ENCODE measurements at places on chromosomes 7 and 10.

- no peak for DNase-seq
Observed at GRCh38 chr7:105839266-105839665, 37.1 kb downstream of the ATXN7L1 start.

GRCh38 chr7:47190462-47190861 lies 391.4 kb downstream of the TNS3 start:
- no peak for DNase-seq

DNA sequence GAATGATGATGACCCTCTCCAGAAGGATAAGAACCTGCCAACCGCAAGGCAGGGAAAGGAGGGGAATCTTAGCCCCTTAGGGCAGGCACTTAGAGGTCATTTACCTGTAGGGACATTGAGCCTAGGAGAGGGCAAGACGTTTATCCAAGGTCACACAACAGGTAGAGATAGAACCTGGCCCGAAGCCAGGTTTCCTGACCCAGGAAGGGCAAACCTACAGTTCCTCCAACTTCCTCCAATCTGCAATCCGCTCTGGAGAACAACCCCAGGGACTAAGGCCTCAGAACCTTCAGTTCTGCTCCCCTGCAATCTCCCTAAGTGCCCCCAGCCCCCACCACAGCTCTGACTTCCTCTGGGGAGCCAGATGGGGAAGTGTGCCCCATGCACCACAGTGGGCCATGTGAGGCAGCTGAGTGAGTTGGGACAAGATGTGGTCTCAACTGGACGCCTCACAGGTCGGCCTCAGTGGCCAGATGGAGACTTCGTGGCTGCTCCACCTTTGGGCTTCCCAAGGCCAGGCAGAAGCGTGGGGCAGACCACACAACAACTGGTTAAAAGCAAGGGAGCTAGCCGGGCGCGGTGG lies 1.4 kb upstream of the PSAP start:
- no peak for DNase-seq

DNA sequence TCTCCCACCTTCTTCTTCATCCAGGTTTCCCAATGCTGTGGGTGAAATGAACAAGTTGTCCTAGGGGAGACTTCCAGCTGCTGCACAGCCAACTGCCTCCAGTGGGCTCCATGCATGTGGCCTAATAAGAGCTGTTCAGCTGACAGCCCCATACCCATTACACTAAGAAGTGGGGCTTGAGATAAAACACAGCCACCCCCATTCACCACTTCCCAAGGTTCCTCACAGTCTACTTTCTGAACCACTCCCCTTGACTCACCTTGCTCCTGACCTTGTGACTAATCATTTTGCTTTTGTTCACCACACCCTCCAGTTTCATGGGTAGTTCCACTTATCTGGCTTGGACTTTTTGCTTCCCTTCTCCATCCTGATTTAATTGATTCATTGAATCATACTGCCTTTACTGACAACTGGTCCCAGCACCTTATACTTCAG lies 119.3 kb downstream of the CABCOCO1 start:
- peak; percentile 7 for DNase-seq

GRCh38 chr7:99437946-99438572 lies 539 bp downstream of the PTCD1 start:
- DNase-seq = no peak

DNA sequence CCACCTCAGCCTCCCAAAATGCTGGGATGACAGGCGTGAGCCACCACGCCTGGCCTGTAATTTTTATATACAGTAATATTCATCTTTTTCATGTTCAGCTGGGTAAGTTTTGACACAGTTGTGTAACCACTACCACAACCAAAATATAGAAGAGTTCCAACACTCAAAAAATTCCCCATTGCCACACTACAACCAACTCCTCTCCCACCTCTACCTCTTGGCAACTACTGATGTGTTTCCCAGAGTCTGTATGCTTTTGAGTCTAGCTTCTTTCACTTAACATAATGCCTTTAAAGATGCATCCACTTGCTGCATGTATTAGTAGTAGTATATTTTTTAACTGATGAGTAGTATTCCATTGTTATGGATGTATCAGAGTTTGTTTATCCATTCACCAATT lies 90.7 kb downstream of the SRPK2 start:
- DNase-seq = no peak

GRCh38 chr10:115860182-115861107 lies 412.6 kb downstream of the GFRA1 start:
- DNase-seq = no peak

GRCh38 chr10:13830385-13830784 lies 243.6 kb downstream of the PRPF18 start:
- DNase-seq = no peak

- no peak for DNase-seq
Observed at GRCh38 chr7:20153999-20154398, 63.2 kb downstream of the MACC1 start.

DNA sequence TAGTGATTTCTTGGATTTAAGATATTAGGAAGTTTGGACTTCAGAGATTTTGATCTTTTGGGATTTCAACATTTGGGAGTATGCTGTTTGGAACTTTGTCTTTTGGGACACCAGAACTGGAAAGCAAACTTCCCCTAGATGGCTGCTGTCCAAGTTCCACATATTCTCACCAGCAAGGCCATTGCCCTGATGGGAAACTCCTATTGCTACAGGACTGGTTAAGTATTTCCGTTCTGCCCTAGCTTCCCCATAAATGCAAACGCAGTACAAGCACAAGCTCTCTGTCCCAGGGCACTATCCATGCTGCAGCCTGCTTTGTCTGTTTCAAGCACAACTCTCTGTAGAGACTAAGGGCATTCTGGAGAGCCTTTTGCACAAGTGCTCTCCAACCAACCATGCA lies 79.3 kb upstream of the SLC25A13 start:
- DNase-seq = no peak

- DNase-seq = no peak
Observed at GRCh38 chr10:66321723-66322665, 603.8 kb upstream of the LRRTM3 start.

GRCh38 chr7:158113321-158114025 lies 474.1 kb downstream of the PTPRN2 start:
- no peak for DNase-seq

DNA sequence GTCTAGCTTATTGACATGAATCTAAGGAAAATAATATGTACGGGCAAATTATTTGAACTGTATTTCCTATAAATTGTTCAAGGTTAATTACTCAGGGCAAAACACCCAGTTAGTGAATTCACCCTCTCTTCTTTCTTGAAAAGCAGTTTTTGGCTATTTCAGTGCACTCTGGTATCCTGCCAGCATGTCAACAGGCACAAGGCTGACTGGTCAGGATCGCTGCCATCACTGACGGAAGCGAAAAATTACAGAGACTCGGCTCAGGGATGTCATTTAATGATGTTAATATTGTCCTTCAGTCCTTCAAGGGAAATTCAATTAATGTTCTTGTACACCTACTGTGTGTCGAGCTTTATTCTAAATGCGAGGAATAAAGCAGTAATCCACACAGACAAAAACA lies 28.3 kb upstream of the OLAH start:
- DNase-seq = no peak

- DNase-seq = no peak
Observed at GRCh38 chr10:132422903-132423825, 26.2 kb downstream of the PWWP2B start.

DNA sequence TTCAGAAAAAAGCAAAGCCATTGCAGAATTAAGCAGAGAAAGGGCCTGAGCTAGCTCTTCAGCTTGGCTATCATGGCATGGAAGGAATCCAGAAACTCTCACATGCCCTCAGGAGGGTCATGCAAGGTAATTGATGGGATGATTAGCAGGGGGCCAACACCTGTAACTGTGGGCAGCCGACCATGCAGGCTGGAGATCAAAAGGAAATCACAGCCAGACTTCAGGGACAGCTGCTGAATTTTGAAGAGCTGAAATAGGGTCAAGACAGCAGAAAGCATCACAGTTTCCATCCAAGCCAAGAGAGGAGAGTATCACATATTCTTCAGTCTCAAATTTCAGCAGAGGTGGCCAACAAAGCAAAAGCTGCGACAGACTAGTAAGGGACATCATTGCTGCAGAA lies 239.6 kb upstream of the STEAP1 start:
- no peak for DNase-seq

GRCh38 chr10:14270370-14270769 lies 60.4 kb downstream of the FRMD4A start:
- no peak for DNase-seq

- DNase-seq = no peak
Observed at GRCh38 chr10:82535457-82535856, 660.5 kb downstream of the NRG3 start.

DNA sequence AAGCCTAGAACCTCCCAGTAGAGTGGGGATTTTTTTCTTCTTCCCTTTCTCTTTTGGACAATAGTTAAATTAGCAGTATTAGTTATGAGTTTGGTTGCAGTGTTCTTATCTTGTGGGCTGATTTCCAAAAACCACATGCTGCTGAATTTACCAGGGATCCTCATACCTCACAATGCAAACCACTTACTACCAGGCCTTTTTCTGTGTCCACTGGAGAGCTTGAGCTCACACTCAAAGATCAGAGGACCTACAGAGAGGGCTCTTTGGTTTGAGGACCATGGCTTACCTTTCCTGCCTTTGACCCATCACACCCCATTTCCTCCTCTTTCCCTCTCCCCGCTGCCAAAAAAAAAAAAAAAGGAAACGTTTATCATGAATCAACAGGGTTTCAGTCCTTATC lies 5.4 kb downstream of the OPN1SW start:
- DNase-seq = no peak

DNA sequence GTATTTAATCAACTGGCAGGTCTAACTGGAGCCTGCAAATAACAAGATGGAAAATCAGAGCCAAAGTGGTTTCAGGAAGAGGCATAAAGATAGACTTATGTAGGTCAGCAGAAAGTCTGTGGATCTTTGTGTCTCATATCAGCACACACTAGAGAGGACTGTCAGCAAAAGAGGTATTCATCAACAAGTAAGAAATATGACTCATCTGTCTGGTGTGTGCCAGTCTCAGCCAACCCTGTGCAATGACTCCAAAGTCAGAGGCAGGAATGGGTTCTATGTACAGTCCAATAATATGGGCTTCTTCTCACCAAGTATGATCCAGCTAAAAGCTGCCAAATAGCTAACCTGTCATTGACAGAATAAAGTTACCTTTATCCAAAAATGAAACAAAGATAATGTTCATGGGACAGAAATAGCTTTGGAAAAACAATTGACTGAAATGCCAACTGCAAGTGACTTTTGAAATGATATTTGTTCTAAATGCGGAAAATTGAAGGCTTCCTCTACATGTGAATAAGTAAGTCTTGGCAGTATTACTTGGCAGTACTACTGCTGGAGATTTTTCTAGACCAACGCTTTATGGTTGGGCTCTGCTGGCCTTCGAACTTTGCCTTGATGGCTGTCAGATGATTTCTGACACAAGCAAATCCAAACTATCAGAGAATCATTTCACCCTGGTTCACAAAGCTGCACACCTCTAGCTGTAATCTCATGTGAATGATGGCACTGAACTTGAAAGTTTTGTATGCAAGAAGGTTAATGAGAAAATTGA lies 272.3 kb upstream of the SEMA3C start:
- no peak for DNase-seq

DNA sequence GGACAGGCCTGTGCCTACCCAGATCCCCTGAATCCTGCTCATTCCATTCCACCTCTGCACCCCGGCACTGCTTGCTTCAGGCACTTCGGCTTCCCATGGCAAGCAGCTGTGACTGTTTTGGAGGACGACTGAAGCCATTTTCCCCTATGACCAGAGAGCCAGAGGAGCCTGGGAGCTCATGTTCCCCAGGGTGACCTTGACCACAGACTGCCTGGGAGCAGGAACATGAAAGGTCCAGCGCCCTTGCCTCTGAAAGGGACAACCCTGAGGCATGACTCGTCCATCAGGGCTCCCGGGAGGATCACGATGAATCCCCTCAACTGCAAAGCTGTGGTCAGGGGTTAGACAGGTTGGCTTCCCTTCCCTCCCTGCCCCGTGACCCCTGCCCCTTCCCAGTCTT lies 16.7 kb upstream of the HMX3 start:
- no peak for DNase-seq

Data from stimulated activated CD4-positive, alpha-beta T cell treated with anti-CD3 and anti-CD28 coated beads, Interleukin-4, amount 100 ng/mL, for 24 hours (primary cell).